ENCODE measurements at places on chromosomes 6 and 20.
A peak's percentile ranks its signal among the peaks of the same experiment; 100 is the strongest.

DNA sequence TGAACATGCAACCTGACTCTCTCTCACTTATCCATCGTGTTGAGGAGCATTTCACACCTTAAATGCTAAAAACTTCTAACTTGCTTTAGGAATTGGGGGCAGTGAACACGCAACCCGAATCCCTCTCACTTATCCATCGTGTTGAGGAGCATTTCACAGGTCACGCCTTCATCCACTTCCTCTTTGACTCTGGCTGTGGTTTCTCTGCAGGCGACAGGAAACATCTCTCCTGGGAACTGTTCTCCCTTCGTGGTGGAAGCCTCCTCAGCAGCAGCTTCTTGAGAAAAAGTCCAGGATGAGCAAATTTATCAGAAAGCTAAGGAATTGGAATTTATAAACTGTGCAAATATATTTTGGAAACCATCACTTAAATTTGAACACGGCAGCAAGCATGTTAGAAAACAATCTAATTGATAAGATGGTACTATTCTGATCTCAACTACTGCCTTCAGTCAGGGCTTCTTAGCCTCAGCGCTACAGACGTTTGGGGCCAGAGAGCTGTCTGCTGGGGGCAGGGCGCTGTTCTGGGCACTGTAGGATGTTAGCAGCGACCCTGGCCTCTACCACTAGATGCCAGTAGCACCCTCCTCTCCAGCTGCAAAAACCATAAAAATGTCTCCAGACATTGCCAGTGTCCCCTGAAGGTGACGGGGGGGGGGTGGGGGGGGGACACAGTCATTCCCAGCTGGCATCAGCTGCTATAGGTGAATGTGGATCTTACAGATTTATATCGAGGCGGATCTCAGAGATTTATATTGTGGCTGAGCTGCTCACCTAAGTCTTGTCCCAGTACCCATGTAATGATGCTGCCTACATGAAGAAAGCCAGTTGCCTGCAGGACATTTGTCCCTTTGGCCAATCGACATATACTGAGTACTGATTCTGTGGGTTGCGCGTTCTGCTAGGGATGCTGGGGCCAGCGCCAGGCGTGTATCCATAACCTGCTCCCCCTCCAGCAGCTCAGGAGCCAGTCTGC is 26.2 kb downstream of the CTCFL start:
- DNase-seq = peak; percentile 72

DNA sequence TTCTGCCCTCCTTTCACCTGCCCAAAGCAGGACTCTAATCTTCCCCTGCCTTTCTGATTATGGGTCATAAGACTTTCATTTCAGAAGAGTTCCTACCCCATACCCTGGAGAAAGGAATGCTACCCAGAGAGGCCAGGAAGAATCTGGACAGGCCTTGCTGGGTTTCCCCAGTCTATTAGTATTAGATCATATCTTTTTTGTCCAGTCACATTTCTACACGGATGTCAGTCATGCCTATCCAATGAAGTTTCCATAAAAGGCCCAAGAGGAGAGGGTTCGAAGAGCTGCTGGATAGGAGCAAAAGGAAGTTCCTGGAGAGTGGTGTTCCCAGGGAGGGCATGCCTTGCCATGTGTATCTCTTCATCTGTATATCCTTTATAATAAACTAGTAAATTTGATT is 3.2 kb downstream of the POLH start:
- DNase-seq = no peak

- DNase-seq = no peak
Measured at GRCh38 chr20:59772373-59772705, 161.1 kb downstream of the SYCP2 start.

DNA sequence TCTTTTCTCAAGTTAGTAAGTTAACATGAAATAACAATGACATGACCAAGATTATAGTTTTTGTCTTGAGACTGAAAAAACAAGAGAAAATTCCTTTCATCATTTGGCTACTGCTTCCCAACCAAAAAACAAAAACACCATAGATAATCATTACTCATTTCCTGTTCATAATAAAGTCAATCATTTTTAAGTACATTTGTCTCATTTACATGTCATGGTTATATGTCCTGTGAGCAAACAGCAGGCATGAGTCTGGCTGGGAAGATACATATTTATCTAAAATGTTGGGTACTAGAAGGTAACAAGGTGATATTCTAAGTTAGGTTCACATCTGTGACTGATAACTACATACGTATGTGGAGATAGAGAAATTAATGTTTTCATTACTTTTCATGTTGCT is 180.5 kb downstream of the ISM1 start:
- DNase-seq = no peak

- DNase-seq = no peak
Measured at GRCh38 chr6:163415620-163416556, 1.4 kb downstream of the QKI start.

- no peak for DNase-seq
Measured at GRCh38 chr6:147689398-147689797, 180.9 kb downstream of the SAMD5 start.

GRCh38 chr6:35876902-35877301 is 44.0 kb downstream of the SRPK1 start:
- no peak for DNase-seq

DNA sequence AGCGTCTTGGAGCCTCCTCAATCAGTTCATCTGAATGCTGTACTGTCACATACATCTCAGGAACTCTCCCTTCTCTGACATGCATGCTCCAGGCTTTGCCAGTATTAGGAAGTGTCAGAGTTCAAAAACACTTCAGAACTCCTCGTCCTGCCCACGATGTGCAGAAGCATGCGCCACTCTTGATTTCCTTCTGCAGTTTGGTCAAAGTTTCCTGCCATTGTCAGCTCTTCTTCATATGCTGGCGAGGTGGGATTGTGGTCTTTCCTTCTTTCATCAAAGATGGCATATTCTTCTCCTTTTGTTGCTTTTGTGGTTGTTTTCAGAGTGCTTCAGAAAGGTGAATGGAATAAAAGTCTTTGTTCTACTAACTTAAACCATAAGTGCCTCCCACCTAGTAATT is 21.0 kb downstream of the SLC13A3 start:
- no peak for DNase-seq

DNA sequence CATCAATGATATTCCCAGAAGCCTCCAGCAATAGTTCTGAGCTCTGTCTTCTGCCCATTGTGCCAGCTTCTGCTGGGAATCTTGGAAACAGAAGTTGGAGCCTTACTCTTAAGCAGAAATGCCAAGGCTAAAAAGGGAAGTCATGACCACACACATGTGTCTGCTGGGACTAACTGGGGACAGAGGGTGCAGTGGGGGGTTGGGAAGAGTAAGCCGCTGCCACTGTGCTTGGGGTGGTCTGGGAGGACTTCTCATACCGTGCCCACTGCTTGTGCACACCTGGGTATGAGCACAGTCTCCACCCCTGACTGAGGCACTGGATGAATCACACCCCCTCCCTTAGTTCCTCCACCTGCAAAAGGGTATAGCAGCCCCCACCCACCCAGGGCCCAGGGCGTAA is 90.7 kb downstream of the CDC5L start:
- no peak for DNase-seq

DNA sequence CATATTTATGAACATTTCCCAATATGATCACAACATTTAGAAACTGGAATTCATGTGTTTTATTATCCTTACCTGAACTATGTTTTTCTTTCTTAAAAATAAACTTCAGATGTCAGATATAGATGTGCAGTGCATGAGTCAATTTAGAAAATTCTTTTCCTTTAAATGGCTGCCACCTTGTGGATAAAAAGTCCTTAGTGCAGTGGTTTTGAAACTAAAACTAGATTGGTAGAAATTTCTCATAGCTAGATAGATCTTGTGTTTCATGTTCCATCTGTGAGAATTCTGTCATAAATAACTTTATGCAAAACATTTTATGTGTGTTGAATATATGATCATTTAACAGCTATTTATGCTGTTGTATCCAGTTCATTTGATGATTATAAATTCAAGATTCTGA is 134.9 kb downstream of the KLHL32 start:
- no peak for DNase-seq

- DNase-seq = no peak
Measured at GRCh38 chr6:157494132-157494710, 113.2 kb downstream of the ZDHHC14 start.

- DNase-seq = peak; percentile 64
Measured at GRCh38 chr20:4607287-4607713, 114.4 kb upstream of the PRND start.

DNA sequence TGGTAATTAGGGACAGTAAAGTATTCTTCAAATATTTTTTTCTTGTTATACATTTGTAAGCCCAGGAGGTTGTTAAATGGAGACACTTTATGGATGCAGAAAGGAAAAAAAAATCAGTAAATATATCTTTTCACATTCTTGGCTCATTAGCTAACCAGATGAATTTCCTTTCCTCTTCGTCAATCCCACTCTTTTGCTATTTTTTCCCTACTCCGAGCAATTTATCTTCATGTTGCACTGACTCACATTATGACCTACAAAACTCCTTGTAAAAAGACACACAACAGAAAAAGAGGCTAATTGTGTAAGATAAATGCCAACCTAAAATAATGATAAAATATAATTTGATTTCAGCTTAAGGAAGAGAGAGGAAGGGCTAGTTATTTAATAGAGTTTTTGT is 472.9 kb upstream of the ZNF337 start:
- no peak for DNase-seq

DNA sequence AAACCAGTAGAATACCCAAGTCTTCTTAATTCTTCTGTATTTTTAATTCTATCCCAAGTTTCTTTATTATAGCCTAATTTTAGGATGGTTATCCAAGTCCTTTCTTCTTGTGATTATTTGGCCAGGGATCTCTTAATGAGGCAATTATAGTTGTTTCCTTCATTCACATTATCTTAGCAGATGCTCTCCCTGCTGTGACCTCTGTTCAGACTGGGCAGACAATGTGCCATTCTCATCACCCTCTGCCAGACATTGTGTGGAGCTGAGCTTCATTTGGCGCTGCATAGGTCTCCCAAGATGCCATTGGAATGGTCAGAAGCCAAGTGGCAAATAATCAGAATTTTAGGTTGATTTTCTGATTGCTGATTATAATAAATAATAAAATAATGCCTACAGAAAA is 79.4 kb downstream of the LIN28B start:
- DNase-seq = no peak

DNA sequence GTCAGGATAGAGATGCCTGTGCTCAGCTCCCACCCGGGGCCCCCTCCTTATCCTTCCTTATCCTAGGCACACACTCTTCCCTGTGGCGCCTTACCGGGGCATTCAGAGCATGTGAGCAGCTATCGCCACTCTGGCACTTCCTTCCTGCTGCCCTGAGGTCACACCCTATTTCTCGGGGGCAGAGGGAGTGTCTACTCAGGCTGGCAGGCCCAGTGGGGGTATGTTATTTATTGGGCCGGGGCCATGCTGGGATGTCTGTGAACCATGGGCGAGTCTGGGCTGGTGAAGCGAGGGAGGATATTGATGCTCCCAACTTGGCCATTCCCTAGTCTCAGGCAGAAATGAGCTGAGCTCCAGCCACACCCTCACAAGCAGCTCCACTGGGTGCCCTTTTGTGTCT is 3.9 kb upstream of the LY6G6D start:
- DNase-seq = no peak

DNA sequence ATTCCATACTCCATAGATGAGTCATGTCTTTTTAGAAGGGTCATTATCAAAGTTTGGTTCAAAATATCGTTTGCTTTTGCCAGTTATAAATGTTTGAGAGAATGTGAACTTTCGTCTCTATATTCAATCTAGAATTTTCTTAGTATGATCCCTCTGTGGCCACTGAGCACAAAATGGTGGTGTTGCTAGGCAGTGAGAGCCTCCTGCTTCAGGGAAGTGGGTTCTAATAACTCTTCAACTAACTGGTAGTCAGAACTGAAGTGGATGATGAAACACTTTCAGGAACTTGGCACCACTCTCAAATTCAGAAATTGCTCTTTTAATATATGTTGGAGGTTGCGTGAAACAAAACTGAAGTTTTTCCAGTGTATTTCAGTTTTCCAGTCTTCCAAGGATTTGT is 125.0 kb upstream of the DOK5 start:
- no peak for DNase-seq

GRCh38 chr20:25669826-25670422 is 26.7 kb downstream of the ZNF337 start:
- DNase-seq = peak; percentile 57

GRCh38 chr6:5782783-5783547 is 223.8 kb downstream of the NRN1 start:
- no peak for DNase-seq
